ENCODE measurements at places on chromosomes 13 and 19.
A peak's percentile ranks its signal among the peaks of the same experiment; 100 is the strongest.

- DNase-seq: no peak
These were observed 332.6 kb upstream of the DACH1 start for GRCh38 chr13:72199640-72200039.

GRCh38 chr13:40146063-40146462 lies 490.6 kb downstream of the COG6 start:
- DNase-seq: no peak

GRCh38 chr13:109154966-109155761 lies 525.8 kb downstream of the MYO16 start:
- DNase-seq: no peak

- no peak for DNase-seq
These were observed 15.8 kb upstream of the C19orf33 start for GRCh38 chr19:38288123-38288855.

GRCh38 chr19:14094854-14095253 lies 4.3 kb upstream of the SAMD1 start:
- DNase-seq: peak; percentile 73

GRCh38 chr13:94268661-94269060 lies 210.8 kb downstream of the DCT start:
- DNase-seq: no peak

GRCh38 chr13:66576381-66576780 lies 653.8 kb downstream of the PCDH9 start:
- no peak for DNase-seq

DNA sequence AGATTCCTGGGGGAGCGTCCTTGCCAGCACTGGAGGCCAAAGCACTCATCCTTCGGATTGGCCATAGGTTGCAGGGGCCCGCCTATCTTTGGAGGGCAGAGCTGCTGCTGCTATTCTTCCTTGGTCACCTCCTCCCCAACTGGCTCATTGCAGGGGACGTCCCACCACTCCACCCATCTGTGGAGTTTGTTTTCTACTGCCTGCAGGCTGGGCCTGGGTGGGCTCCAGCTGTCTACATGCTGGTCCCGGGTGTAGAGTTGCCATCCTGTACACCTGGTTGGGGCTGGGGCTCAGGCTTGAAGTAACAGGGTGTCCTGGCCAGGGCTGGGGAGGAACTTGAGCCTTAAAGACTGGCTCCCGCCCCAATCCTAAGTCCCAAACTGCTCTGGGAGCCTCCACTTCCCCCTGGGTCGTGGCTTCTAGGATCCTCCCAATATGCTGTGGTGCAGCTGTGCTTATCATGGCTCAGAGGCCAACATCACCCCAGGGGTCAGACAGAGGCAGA lies 2.1 kb downstream of the RNF225 start:
- DNase-seq: no peak

DNA sequence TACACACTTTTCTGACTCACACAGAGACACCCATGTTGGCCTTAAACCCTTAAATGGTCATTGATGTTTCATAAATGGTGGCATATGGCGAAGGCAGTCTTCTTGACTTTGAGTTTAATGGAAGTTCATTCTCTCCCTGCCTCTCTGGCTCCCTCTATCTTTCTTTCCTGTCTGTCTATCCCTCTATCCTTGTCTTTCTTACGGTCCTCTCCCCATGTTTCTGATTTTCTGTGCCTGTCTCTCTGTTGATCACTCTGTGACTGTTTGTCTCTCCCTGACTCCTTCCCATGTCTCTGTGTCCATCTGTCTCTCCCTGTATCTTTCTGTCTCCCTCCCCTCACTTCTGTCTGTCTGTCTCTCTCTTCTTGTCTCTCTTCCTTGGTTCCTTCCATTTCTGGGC lies 43.2 kb upstream of the SHKBP1 start:
- peak; percentile 27 for DNase-seq

- DNase-seq: peak; percentile 93
These were observed at the start of gene NUDT15 for GRCh38 chr13:48037346-48038173. NUDT15 (plus strand) TSS chr13:48037726; CDS start chr13:48037747, 21 bp downstream.

- no peak for DNase-seq
These were observed 434.5 kb downstream of the PCDH9 start for GRCh38 chr13:66795636-66796035.

DNA sequence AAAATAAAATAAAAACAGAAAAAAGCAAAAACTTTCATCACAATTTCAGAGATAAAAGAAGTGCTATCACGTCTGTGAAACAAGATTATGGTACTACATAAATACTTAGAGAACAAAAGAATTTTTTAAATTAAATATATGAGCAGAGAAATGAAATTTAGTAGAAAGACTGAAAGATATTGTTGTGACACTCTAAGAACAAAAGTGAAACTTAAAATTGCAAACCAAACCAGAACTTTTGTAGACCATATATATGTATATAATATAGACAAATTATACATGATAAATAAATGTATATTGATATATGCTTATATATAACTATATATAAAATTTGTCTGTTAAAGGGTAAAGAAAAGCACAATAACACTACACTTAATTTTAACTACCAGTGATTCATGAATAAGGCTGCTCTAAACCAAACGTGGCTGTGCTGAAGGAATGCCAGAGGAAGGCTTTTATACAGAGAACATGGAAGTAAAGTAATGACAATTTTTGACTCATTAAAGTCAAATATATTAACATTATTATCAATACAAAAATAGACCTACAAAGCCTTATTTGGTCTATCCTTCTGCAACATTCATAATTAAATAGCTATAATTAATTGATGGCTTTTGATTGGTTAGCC lies 1516.7 kb upstream of the PCDH20 start:
- no peak for DNase-seq

GRCh38 chr13:84443463-84443862 lies 561.2 kb upstream of the SLITRK1 start:
- DNase-seq: no peak

GRCh38 chr13:71851498-71852409 lies 15.2 kb downstream of the DACH1 start:
- no peak for DNase-seq

- no peak for DNase-seq
These were observed 721.5 kb upstream of the KLHL1 start for GRCh38 chr13:70829748-70830147.

DNA sequence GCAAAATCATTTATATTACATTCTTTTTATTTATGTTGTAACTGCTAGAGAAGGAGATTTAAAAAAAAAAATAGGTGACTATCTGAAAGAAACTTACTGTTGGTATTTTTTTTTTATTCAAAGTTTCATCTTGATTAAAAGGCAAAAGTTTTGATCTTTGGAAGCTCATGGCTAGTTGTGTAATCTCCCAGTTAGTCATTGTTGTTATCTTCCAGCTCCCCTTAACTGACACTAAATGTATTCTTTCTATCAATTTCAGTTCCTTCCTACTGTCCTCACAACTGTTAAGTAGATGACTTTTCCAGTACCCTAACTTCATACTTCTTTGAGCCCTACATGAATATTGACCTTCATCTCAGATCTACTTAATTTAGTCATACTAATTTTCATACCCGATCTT lies 71.1 kb downstream of the PIBF1 start:
- DNase-seq: no peak

GRCh38 chr19:49362048-49362928 lies at the start of gene TEAD2:
TEAD2 (minus strand) TSS chr19:49362416; CDS start chr19:49360075, 2,341 bp downstream.
- no peak for DNase-seq

DNA sequence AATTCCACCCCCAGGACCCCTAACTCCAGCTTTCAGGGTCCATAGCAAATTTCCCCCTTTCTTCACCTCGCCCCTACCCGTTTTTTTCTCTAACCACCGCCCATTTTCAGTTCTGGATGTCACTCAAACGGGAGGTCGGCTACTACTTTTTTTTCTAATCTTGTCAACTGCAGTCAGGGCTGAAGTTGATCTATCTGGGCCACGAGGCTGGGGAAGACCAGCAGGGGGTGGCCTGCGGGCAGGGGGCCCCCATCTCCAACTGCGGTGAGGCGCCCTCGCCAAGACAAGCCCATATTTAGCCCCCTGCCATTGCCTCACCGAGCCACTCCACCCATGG lies 748 bp downstream of the LHFPL6 start:
- DNase-seq: no peak

DNA sequence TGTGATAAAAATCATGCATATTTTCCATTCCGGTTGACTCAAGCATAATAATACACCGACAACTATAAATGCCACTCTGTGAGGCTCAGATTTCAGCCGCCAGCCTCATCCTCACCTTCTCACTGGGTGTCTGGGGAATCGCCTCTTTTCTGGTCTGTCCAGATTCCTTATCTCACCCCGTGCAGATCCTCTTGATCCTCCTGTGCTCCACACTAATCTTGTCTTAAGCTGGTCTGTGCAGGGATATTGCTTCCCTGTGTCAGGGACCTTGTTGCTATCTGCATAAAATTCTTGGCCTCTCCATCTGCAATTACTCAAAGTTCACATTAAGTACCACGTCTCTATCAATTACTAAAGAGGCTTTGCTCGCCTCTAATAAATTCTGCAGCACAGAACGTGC lies 116.6 kb upstream of the SPACA7 start:
- no peak for DNase-seq

DNA sequence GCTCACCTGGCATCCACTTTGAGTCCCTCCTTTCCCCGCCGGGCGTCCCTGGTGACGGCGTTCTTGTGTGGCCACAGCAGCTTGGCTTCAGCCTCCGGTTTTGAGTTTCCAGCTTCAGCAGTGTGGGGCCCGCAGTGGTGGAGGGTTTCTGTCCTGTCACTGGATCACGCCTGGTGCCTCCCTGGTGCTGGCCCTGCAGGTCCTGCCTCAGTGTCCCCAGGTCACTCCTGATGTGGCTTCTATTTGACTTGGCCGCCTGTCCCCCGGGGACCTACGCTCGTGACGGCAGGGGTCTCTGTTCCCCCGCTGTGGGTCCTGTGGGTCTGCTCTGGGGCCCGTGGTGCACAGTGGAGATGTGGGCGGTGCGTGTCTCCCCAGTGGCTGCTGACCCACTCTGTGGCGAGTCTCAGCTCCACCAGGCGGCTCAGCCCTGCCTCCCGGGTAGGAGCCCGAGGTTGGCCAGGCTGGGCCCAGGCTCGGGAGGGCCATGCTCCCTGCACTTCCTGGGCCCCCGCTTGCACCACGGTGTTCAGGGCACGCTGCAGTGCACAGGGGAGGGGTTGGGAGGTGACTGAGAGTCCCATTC lies 1.9 kb downstream of the ATP4B start:
- DNase-seq: no peak

- DNase-seq: no peak
These were observed 636 bp upstream of the RB1 start for GRCh38 chr13:48302871-48303358.

- DNase-seq: no peak
These were observed 2.4 kb downstream of the LENG9 start for GRCh38 chr19:54461210-54461609.

DNA sequence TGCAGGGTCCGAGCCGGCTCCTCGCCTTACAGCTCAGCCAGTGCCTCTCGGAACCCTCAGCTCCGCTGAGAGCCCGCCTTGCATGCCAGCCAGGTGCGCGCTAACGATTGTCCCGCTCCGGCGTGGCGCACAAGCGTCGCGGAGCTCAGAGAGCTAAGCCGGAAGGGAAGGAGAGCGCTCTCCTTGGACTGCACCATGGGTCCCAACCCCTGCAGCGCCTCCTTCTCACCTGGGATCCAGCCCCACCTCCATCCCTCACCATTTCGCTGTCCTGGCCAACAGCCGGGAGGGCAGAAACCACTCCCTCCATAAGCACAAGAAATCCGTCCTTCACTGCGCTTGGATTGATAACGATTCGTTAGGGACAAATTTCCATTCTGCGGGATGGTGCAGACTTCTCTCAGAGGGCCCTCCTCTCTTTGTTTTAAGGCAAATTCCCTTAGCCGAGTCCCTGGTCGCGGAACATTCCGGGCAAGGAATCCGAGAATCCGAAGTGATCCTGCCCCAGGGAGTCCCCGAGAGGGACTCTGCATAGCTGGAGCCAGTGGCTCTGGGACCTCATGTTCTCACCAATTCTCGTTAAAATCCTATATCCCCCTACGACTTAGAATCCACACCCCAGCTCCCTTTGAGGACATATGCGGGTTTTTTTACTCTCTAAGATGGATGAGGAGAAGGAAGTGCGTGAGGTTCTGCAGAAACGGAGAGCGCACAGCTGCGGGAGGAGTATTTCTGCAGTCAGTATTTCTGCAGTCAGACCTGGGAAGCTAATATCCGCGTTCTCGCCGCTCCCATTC lies 2.8 kb downstream of the GSX1 start:
- no peak for DNase-seq

GRCh38 chr13:68030152-68030809 lies 800.1 kb upstream of the PCDH9 start:
- DNase-seq: no peak

DNA sequence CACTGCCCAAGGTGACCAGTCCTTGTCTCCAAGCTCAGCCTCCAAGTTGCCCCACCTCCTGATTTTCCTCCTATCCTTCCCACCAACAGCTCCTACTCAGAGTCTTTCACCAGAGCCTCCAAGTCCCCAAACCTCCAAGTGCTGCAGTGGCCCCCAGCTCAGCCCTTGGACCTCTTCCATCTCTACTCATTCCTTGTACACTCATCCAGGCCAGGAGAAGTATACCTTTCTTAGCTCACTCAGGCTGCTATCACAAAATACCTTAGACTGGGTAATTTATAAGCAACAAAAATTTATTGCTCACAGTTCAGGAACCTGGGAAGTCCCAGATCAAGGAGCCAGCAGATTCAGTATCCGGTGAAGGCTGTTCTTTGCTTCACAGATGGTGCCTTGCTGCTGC lies 11.3 kb downstream of the ATP7B start:
- DNase-seq: no peak

GRCh38 chr13:73336773-73337172 lies 278.0 kb downstream of the KLF5 start:
- no peak for DNase-seq

DNA sequence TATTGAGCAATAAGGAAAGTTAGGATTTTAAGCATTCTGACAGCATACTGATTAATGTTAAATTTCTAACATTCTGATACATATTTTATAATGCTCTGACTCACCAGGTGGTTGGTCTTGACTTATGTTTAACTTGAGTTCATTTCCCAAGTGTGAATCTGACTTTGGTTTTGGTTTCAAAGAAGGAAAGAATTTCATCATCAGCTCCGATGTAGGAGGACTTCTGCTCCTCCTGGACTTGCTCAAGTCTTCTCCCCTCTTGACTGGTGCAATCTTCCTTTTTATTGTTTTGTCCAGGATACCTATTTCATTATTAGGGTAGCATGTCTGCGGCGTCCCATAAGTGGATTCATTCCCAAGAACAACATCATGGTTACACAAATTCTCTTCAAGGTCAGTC lies 141.3 kb downstream of the RNF17 start:
- no peak for DNase-seq

GRCh38 chr19:3098141-3098514 lies 4.0 kb downstream of the GNA11 start:
- DNase-seq: no peak

GRCh38 chr13:34805347-34805746 lies 136.7 kb upstream of the NBEA start:
- DNase-seq: no peak

All from hematopoietic multipotent progenitor cell treated with erythropoietin and hydrocortisone succinate and interleukin-3 and kit ligand, for 17 days (in vitro differentiated cells).